Stimulated activated CD8-positive, alpha-beta memory T cell treated with anti-CD3 and anti-CD28 coated beads, Interleukin-4, amount 100 ng/mL, for 1 hour (primary cell): ENCODE measurements at places on chromosomes 11 and 22.

GRCh38 chr22:29391546-29391945 lies 3.2 kb upstream of the AP1B1 start:
- no peak for DNase-seq

- no peak for DNase-seq
These were observed 33.4 kb upstream of the AMOTL1 start for GRCh38 chr11:94734563-94735275.

GRCh38 chr11:3178349-3178748 lies 13.2 kb upstream of the OSBPL5 start:
- no peak for DNase-seq

DNA sequence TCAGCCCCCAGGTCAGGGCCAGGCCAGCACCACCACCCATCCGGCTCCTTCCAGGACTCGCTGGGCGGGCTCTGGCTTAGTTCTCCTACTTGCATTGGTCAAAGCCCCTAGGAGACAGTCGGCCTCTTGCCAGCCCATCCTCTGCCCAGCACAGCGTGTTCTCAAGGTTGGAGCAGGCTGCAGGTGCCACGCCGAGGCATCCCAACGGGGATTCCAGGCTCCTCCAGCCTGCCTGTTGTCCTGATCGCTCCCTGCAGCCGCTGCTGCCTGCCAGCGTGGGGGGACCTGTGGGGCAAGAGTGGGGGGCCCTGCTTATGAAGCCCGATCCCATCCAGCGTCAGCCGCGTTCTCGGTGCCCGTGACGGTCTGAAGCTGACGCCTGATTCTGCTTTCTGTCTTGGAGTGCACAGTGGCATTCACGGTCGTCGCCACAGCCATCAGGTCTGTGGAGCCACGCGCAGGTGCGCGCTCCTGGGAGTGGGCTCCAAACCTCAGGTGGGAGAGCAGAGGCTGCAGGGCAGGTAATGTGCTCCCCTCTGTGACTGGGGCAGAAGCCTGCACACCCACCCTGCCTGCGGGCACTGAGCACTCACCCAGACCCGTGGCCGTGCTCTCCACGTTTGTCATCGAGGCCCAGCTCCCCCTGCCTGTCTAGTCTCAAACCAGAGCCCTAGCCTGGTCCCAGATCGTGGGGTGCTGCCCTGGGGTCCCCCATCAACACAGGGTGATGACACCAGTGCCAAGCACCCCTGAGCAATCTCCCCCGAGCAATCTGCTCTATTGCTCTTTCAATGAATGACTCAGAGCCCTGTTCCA lies 991.6 kb downstream of the BRD1 start:
- no peak for DNase-seq

DNA sequence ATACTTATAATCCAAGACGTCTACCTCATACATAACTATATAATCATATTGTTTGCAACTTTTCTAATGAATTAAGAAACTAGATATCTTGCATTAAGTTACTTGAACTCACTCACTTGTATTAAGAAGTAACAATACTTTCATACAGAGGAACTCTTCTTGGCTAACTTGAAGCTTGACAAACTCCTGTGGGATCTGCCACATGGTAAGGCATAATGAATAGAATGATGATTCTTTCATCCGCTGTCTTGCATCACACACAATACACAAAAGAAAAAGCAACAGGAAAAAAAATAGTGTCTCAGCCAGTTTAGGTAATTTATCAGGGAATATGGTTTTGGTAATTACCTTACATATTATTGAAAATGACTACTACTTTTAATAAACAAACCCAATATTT lies 79.8 kb downstream of the PGR start:
- no peak for DNase-seq

GRCh38 chr11:64729851-64730382 lies 6.9 kb upstream of the NRXN2 start:
- DNase-seq, result no peak

GRCh38 chr22:50306753-50307749 lies at the start of gene PLXNB2:
TSS of gene PLXNB2 (minus strand) at chr22:50307646. CDS start at chr22:50290584, 17,062 bp downstream.
- DNase-seq, result no peak
